ENCODE measurements at places on chromosomes 13 and 19.

- peaks cover 7% of the 10 kb centered on the region for H3K4me1 ChIP-seq
- H3K36me3 ChIP-seq, result peaks cover 50% of the 10 kb centered on the region
- H3K27me3 ChIP-seq, result no peaks in the 10 kb centered on the region
- H3K27ac ChIP-seq, result no peak overlapping the region
- DNase-seq, result no peak
These were observed 17.0 kb downstream of the PDCD5 start for GRCh38 chr19:32598022-32598421.

GRCh38 chr19:40358773-40359172 lies 10.3 kb downstream of the PLD3 start:
- no peak overlapping the region for H3K27ac ChIP-seq
- H3K4me1 ChIP-seq, result peaks cover 13% of the 10 kb centered on the region
- H3K36me3 ChIP-seq, result no peaks in the 10 kb centered on the region
- no peak overlapping the region for H3K4me3 ChIP-seq
- no peaks in the 10 kb centered on the region for H3K27me3 ChIP-seq
- no peak for DNase-seq

DNA sequence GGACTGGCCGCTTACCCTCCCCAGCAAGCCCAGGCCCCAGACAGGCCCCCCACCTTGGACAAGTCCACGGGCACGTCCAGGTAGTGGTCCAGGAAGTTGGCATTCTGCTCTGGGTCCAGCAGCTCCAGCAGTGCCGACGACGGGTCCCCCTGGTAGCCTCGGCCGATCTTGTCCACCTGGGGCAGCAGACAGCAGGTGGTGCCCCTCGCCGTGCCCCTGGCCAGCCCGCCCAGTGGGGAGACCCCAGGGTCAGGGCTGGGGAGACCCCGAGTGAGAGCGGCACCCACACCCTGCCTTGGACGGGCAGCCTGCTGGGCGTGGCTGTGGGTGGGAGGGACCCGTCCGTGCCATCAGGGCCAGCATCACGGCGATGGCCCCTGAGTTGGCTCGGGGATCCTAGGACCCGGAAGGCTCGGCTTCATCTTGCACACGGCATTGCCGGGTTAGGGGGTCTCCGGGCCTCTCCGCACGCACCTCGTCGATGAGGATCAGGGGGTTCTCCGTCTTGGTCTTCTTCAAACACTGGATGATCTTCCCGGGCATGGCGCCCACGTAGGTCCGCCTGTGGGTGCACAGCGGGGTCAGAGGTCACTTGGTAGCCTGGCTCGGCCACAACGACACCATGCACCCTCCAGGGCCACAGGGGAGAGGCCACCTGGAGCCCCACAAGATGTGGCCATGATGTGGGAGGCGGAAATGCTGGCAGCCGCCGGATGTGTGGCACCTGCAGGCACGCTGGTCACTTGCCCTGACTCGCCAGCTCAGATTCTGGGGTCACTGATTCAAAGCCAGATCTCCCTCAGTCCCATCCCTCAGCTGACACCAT lies 6.3 kb downstream of the RPL36 start:
- H3K4me3 ChIP-seq, result no peak overlapping the region
- H3K36me3 ChIP-seq, result peaks cover 58% of the 10 kb centered on the region
- H3K27me3 ChIP-seq, result no peaks in the 10 kb centered on the region
- DNase-seq, result no peak

DNA sequence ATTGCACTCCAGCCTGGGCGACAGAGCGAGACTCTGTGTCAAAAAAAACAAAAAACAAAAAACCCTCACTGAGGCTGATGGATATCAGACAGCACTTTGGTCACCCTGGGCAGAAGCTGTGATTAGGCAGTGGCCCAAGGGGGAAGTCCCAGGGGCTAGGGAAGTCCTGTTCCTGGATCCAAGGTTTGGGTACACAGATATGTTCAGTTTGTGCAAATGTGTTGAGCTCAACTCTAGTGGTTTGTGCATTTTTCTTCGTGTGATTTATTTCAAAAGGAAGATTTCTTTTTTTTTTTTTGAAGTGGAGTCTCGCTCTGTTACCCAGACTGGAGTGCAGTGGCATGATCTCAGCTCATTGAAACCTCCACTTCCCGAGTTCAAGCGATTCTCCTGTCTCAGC lies 12.3 kb downstream of the MEF2B start:
- peaks cover 12% of the 10 kb centered on the region for H3K36me3 ChIP-seq
- no peak overlapping the region for H3K4me3 ChIP-seq
- no peak for DNase-seq
- no peaks in the 10 kb centered on the region for H3K4me1 ChIP-seq
